ENCODE measurements at places on chromosomes 7 and 10.

- no peak for DNase-seq
Observed at GRCh38 chr10:3465406-3465891, 292.9 kb upstream of the PITRM1 start.

DNA sequence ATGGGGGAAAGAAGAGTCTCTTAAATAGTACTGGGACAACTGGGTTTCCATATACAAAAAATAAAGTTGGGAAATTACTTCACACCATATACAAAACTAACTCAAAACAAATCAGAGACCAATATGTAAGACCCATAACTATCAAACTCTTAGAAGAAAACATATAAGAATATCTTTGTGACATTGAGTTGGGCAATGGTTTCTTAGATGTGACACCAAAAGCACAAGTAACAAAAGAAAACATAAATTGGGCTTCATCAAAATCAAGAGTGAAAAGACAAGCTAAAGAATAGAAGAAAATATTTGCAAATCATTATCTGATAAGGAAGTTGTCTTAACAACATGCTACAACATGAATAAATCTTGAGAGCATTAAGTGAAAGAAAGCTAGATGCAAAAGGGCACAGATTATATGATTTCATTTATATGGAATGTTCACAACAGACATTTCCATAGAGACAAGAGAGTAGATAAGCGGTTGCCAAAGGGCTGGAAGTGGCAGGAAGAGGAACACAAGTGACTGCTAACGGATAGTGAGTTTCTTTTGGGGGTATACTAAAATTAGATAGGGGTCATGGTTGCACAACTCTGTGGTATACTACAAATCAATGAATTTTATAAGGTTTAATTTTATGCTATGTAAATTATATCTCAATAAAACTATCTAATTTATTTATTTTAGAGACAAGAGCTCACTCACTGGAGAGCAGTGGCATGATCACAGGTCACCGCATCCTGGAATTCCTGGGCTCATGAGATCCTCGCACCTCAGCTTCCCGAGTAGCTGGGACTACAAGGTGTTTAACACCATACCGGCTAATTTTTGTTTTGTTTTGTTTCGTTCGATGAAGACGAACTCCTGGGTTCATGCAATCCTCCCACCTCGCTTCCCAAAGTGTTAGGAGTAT is 35.4 kb downstream of the JMJD1C start:
- peak; percentile 36 for DNase-seq

DNA sequence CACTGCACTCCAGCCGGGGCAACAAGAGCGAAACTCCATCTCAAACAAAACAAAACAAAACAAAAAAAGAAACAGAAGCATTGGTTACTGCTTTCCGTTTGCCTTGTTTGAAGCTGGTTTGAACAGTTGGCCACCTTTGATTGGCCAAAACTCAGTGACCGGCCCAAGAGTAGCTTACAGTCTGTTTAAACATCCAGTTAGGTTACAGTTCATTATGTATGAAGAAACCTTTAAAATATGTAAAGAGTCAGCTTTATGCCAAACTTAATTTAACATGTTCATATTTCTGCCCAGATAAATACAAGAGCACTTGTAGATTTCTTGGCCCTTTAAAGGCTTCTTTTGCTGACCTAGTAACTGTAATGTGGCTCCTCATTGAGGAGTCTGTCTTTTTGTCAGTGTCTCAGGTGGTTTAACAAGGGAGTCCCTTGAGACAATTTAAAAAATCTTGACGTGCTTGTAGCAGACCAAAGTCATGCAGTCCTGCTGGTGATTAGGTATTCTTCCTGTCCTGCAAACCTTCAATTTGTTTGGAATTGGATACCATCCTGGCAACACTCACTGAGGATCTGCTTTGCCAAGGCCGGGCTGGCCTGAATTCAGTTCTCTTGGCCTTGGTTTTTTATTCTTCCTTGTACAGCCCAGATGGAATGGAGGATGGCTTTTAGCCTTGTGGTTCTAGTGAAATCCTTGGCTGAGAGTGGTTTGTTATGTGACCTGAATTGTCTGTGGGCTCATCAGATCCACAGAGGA is 128.9 kb downstream of the PLXDC2 start:
- no peak for DNase-seq

- DNase-seq, result no peak
Observed at GRCh38 chr7:129829737-129830631, 122.8 kb downstream of the UBE2H start.

- DNase-seq, result no peak
Observed at GRCh38 chr7:74040101-74040790, 12.3 kb downstream of the ELN start.

DNA sequence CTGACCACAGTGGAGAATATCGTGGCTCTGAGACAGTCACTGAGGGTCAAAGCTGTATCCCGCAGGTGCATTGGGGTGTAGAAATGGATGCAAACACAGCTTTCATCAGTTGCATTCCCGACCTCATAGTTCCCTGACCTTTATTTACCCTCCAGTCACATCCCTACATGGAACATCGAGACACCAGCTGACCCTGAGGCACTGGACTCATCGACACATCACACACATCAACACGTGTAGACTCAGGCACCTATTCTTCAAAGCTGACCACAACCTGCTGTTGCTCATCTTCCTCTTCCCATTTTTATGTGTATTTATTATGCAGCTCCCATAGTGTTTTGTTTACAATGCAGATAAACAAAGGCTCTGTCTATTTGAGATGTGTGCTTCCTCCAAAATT is 396.9 kb upstream of the NRP1 start:
- no peak for DNase-seq
